GM20000 (cell line): ENCODE measurements at places on chromosomes 7 and 10.

DNA sequence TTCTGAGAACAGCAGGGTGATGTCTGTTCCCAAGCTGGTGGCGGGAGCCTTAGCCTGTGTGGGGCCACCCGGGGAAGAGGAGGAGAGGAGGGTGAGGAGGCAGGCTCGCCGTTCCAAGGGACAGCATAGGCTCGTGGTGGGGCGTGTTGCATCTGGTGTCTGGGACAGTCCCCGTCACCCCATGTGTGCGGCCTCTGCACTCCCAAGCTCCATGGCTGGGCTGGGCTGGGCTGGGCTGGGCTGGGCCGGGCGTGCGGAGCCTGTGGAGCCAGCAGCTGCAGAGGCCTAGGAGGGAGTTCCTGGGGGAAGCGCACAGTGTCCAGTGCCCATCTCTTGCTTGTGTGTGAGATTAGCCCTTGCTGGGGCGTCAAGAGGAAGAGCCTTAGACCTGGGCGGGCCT, 20.9 kb upstream of the TTYH3 start:
- peak; percentile 11 for DNase-seq

GRCh38 chr7:23679898-23680413, at the start of gene FAM221A:
TSS of gene FAM221A (plus strand) at chr7:23680199. CDS start at chr7:23680219, 20 bp downstream.
- DNase-seq: peak; percentile 88

DNA sequence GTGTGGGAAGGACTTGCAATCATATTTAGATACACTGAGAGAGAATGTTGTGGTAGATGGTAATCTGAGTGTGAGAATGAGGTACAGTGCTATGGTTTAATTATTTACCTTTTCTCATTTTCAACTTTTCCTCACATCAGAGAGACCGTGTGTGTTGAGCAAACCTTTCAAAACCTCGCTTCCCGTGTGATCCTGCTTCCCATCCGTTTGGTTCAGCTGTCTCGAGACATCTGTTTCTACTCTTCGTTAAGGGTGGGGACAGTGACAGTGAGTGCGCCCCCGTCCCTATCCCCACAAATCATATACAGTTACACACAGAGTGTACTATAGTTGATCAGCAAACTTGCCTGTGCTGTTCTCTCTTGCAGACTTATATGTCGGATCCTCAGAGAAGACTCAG, 33.0 kb upstream of the NOBOX start:
- DNase-seq: no peak

DNA sequence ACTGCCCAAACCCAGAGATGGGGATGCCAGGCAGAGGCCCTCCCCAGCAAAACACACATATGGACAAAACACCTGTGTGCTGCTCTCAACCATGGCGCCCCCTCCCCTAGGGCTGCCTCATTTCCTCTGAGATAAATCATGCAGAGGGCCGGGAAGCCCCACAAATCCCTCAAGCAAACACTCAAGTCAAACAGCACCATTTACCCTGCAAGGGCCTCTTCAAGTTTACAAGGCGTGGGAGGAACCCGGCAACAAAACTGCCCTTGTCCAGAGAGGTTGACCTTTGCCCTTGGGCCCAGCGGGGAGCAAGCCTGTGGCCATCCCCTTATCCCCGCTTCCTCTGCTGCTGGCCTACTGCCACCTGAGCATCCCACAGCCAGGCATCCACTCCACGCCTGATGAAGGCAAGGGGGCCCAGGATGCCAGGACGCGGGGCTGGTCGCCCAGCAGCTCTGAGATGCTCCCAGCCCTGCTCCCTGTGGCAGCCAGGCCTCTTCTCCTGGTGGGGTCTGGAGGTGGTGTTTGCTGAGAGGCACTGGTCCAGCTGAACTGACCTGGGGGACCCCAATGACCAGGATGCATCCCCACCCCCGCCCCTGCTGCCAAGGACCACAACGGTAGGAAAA, 77.4 kb downstream of the DLG5 start:
- DNase-seq: peak; percentile 50

GRCh38 chr10:482848-483247, 206.6 kb downstream of the DIP2C start:
- DNase-seq: no peak

GRCh38 chr10:57654856-57655255, 612.8 kb downstream of the IPMK start:
- DNase-seq: peak; percentile 3

GRCh38 chr10:30573721-30574431, 55.7 kb downstream of the LYZL2 start:
- DNase-seq: no peak

DNA sequence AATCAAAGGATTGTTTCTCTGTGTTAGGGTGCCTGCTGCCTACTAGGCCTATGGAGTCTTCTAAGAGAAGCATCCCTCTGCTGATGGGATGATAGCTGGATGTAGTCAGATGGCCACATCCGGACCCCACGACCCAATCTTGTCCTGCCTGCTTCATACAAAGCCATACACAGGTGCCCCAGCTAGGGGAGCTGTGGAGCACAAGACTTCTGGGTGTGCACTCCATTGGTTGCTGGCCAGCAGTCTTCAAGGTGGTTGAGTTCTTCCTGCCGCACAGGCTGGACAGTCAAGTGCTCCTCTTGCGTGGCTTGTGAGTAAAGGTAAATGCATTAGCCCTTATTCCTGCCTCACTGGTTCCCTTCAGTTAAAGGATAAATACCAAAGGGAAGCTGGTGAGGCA, 120.2 kb downstream of the TEX36 start:
- DNase-seq: no peak

DNA sequence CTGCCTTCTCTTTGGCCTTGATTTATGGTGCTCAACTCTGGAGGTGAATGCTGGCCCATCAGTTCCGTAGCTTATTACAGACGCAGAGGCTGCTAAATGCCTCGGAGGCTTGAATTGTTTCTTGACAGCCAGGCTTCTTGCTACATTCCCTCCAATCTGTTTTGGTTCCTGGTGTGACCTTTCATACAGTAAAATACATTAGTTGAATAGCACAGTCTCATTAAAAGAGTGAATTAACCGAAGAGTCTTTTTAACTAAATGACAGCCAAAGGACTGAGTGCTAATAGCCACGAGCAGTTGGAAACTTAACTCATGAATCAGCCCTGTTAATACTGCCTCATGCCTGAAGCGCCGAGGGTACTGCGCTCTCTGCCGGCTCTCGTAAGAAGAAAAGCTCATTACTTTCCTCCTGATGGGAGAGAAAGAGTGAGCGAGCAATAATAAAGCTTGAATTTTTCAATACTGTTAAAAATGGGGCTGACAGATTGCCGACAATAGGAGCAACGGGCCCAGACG, 236.4 kb upstream of the GPR26 start:
- no peak for DNase-seq

DNA sequence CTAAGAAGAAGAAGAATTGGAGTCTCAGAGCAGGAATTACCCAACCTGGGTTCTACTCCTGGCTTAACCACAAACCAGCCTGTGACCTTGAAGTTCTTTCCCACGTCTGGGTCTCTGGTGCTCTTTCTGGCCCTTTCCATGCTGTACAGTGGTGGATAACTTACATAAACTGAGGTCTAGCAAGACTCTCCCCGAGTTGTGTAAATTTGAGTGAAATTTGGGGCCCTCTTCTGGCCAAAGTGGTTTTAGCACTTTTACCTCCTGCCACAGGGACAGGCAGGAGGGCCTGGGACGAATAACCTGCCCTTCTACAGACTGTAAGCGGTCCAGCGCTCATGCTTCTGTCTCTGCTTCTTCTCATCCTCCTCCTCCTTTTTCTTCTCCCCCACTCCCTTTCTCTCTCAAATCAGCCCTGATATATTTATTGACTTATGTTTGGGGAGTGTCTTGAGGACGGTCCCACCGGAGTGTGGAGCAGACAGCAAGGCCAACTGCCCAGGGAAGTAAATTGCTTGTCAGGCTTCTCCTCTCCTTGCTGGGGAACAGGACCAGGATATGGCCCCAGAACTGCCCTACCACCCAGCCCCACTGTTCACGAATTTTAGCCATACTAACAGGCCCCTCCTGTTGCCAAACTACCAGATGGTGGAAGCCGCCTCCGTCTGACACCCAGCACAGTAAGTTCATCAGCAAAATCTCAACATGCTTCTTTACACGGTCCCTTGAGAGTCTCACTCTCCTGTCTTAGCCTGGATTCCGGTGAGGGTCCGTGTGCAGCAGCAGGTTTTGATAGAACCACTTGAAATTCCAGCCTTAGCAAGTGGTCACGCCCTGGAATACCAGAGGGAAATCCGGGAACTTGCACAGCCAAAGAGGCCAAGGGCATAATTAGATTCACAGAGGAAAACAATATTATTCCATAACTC, 4.0 kb upstream of the SH3PXD2A start:
- peak; percentile 78 for DNase-seq

- DNase-seq: no peak
These were observed 15.8 kb downstream of the AP5Z1 start for GRCh38 chr7:4791101-4791737.

GRCh38 chr7:79036356-79036755, 417.1 kb downstream of the MAGI2 start:
- DNase-seq: no peak

- DNase-seq: no peak
These were observed 137.1 kb downstream of the OAT start for GRCh38 chr10:124281666-124282065.

DNA sequence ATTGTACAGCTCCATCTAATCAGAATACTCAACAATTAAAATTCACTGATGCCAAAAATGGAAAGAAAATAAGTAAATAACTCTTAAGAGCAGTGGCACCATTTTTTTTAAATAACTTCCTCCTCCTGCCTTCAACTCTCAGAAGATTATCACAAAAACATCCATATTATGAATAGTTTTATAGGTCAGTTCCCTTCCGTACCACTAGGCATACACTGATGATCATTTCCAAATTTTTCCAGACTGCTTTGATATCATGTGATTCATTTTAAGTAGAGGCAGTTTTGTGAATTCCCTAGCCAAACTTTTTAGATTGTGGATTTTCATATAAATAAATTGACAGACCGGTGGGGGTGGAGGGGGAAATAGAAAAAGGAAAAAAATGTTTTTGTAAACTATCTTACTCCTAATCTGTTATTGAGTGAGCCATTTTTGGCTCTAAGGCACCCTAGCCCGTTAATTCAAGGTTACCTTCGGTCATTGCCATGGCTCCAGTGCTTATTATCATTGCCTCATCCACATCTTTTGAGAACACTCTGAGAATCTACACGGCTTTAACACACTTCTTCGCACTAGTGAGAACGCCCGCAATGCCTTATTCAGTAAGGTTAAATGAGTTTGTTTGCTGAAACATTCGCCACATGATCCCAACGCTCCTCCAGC, 1.0 kb downstream of the FAM107B start:
- DNase-seq: no peak

DNA sequence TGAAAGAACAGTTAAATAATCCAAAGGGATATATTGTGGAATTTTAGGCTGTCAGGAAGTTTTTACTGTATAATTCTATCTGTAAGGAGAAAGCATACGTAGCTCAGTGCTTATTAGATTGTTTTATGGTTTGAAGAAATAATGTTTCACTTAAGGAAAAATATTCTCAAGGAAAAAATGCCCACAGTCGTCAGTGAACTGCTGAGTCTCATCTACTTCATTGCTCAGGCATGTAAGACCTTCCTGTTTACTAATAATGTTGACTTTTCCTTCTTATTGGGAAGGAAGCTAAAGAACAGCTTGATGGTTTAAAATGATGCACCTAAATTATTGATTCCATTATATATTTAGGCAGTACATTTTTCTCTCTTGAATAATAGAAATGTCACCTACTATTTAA, 304.2 kb downstream of the SDK1 start:
- no peak for DNase-seq

DNA sequence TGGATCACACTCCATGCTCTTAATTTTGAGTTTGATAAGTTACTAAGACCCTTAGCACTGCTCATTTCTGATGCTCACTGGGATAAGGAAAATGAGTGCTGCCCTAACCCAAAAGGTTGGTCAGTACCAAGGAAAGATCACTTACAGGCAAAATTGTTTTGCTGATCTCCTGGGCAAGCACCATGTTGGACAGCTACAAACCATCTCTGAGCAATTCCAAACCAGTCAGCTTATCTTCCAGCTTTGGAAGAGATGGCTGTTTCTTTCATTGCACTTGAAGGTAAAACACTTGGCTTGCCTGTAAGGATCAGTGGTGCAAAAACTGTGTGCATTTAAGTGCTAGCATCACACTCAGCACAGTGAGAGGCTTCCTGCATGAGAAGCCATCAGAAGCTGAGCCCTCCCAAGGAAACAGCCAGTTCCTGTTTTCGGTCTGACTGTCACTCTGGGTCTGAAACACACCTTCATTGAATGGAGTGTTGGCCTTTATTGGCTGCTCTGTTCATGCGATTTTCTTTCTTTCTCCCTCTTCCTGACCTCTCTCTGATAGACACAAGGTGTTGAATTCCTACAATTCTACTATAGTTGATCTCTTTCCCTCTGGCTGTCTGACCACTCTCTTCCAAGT, 126.4 kb upstream of the GHITM start:
- DNase-seq: peak; percentile 49

- peak; percentile 72 for DNase-seq
These were observed 1.0 kb downstream of the CDK6 start for GRCh38 chr7:92835261-92835850.

DNA sequence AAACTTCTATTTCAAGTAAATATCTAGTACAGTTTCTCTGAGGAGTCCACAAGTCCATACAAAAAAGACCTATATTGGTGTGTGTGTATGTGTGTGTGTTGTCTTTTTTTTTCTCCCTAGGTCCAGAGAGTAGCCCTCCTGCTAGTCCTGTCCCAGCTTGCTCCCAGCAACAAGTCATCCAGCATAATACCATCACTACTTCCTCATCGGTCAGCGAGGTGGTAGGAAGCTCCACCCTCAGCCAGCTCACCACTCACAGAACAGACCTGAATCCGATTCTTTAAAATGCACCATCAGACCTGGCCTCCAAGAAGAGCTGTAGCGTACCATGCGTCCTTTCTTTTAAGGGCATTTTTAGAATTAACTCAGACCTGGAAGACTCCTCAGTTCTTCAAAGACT, 139.1 kb downstream of the TRIL start:
- DNase-seq: no peak

GRCh38 chr7:98187138-98187502, 24.1 kb upstream of the BHLHA15 start:
- DNase-seq: no peak

GRCh38 chr10:37854626-37855025, 2.8 kb downstream of the ZNF248 start:
- no peak for DNase-seq

DNA sequence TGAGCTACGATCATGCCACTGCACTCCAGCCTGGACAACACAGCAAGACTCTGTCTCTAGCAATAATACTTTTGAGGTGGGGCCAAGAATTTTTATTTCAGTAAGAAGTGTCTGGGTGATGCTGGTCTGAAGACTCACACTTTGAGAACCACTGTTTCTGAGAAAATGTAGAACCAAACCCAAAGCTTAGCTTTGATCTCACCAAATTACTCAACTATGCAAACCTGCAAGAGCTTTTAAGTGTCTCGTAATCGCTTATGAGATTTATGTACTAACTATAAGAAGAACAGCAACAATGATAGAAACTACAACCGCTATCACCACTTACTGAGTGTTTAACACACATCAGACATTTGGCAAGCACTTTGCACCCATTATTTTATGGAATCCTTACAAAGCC, 29.5 kb downstream of the APBB1IP start:
- no peak for DNase-seq
